Mammary epithelial cell (primary cell): ENCODE measurements at places on chromosomes 12 and 14. TPM values are rescaled to one million over a fixed set of nuclear protein-coding genes. Genes with fewer than 3 reads are reported as not detected.

Gene GSG1
- total RNA-seq = not detected in 2 replicates

Gene PTPRO
- total RNA-seq = 0.21 TPM in 1 of 2 replicates, not detected in the other

Gene NELL2
- 1.0 TPM for total RNA-seq

Gene SRP54
- total RNA-seq = 51.3 TPM

Gene TPH2
- not detected for total RNA-seq

Gene OAS2
- 2.0 and 4.8 TPM in 2 replicates for total RNA-seq

Gene PHLDA1
- 545 and 807 TPM in 2 replicates for total RNA-seq

Gene IL31
- not detected in 2 replicates for total RNA-seq

Gene GPRC5D
- total RNA-seq = not detected in 2 replicates

Gene C12orf43
- 16.9 and 19.3 TPM in 2 replicates for total RNA-seq

DNA sequence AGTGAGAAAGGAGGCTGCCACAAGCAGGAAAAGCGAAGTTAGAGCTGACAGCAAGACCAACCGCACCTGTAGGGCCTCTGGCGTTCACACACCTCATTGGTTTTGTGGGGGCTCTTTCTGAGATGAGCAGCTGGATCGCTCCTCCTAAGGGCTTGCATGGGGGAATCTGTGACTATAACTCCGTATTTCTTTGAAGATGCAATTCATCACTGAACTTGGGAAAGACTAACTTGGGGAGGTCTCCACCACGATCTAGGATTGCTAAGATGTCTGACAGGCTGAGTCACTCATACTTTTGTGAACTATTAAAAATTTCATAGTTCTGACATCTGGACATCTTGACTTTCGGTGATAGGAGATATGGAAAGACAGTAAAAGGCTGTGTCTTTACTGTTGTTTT, 173.6 kb downstream of the ETV6 start:
- DNase-seq = no peak

DNA sequence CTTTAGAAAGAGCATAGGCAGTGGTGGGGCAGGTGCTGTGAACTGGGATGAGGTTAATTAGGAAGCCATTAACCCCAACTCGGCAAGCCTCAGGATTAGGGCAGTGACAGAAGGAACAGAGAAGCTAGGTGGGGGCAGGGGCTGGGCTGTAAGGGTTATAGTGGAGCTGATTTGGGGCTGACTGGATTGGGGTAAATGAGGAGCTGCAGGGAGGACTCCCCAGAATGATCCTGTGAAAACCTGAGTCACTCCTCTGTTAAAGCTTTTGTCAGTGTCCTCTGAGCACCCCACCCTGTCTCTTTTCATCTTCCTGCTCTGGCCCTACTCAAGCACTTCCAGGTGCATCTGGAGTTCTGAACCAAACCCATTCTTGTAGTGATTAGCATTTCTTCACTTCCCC, 4.4 kb downstream of the KLC1 start:
- no peak for DNase-seq

DNA sequence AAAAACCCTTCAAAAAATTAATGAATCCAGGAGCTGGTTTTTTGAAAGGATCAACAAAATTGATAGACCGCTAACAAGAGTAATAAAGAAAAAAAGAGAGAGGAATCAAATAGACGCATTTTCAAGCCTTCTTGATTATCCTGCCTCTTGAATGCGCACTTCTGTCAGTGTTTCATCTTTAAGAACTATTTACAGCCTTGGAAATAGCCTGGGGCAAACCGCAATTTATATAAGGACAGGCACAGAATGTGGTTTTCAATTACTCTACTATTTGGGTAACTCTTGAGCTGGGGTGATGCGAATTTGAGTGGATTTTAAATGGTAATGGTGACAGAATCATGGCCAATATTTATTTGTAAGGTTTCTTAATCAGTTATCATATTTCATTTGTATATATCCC, 179.1 kb upstream of the OTX2 start:
- no peak for DNase-seq

GRCh38 chr14:73457041-73457923, 1.1 kb downstream of the NUMB start:
- peak; percentile 78 for DNase-seq

- peak; percentile 12 for DNase-seq
Measured at GRCh38 chr12:83954956-83955601, 957.5 kb downstream of the SLC6A15 start.

DNA sequence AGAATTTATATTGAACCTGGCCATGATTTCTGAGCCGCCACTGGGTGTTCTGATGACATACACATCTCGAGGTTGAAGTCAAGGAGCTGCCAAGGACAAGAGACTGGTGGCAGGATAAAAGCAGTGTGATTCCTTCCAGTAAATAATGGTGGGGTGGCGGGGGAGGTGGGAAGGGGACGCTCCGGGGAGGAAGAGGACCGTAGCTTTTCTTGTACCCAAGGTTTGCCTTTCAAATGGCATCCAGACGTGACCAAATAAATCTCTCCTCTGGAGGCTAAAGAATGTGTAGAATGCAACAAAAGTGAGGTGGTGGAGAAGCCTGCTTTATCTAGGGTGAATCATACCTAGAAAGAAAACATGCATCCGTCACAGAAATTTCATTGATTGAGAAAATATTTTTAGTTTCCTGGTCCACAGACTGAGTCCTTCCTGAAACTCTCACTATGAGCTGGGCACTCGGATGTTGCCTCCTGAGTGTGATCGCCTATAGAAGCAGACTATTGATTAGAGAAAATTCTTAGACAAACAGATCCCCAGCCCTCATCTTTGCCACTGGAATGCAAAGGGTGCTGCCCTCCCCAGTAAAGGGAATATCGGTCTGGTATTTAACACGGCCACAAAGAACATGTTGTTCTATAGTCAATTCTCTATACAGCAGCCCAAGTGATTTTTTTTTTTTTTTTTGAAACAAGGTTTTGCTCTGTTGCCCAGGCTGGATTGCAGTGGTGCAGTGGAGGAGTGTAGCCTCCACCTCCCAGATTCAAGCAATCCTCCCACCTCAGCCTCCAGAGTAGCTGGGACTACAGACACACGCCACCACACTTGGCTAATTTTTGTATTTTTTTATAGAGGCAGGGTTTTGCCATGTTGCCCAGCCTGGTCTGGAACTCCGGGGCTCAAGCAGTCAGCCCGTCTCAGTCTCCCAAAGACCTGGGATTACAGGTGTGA, 112.1 kb downstream of the DPF3 start:
- DNase-seq = peak; percentile 65

DNA sequence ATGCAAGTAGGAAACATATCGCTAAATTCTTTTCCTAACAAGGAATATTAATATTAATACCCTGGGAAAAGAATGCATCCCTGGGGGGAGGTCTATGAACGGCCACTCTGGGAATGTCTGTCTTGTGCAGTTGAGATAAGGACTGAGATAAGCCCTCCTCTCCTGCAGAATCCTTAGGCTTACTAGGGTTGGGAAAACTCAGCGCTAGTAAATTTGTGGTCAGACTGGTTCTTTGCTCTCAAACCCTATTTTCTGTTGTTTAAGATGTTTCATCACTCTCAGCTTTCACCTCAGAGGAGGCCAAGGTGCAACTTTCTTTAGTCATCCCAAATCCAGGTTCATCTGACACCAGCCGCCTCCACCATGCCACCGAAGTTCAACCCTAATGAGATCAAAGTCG, 11.2 kb upstream of the RESF1 start:
- no peak for DNase-seq

DNA sequence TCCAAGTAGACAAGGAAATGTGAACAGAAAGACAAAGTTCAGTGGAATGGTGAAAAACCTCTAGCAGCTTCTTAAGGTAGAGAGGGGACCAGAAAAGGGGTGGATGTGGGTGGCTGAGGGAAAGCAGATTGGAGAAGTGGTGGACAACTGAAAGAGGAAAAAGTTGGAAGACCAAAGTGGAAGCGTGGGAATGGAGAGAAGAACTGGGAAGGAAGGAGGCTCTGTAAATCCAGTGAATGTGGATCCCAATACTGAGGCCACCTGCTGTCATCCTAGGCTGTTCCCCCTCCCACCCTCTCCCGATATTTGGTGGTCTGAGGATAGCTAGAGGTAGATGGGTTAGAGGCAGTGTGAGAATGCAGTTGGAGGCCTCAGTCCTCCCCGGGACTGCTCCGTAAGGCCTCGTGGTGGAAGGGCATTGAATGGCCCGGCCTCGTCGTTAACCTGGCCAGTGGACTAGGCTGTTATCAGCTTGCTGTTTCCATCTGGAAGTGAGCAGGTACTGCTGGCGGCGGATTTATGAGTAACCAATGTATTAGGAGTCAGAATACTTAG, 822 bp upstream of the POU6F1 start:
- DNase-seq = no peak

DNA sequence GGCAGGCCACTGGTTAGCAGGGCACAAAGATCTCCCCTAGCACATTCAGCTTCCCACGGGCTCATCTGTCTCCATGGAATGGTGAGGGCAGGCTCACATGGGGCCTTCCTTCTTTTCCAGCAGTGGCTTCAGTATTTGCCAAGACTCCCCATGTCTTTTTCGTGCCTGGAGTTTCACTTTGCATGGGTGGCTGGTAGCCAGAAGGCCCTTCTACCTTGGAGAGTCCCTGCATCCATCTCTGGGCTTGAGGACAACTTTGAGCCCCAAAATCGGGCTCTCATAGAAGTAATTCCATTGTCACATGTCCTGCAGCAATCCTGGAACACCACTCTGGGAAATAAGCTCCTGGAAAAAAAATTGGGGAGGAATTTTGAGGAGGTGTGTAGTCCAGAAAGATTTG, 42.1 kb downstream of the NFKBIA start:
- DNase-seq = no peak

DNA sequence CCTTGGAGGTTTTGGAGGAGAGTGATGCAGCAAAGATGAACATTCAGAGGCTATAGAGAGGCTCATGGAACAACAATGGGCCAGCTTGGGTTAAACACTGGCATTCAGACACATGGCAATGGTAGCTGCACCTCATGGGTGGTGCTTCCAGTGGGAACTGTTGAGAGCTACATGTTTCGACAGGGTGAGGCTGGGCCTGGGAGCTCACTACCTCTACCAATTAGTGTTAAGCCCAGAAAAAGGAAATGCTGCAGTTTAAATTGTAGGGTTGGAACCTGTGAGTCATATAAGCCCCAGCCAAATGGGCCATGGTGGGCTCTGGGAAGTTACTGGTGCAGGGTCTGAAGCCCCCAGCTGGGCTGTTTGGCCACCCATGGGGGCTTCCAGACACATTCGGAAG, 279.7 kb downstream of the ZFP36L1 start:
- no peak for DNase-seq

GRCh38 chr12:69047990-69048389, 115.0 kb upstream of the CPM start:
- no peak for DNase-seq

- DNase-seq = peak; percentile 52
Measured at GRCh38 chr12:33439587-33440011, at the start of gene SYT10. Gene SYT10, minus strand, starts transcription at chr12:33439819. Its CDS starts 297 bp downstream, at chr12:33439522.

GRCh38 chr14:37081218-37081617, 91.2 kb downstream of the SLC25A21 start:
- DNase-seq = peak; percentile 93

- DNase-seq = no peak
Measured at GRCh38 chr12:52233462-52234207, 592 bp downstream of the KRT7 start.

GRCh38 chr12:113650476-113650875, 178.8 kb upstream of the LHX5 start:
- DNase-seq = no peak

GRCh38 chr12:59121451-59121850, 201.1 kb upstream of the LRIG3 start:
- no peak for DNase-seq

DNA sequence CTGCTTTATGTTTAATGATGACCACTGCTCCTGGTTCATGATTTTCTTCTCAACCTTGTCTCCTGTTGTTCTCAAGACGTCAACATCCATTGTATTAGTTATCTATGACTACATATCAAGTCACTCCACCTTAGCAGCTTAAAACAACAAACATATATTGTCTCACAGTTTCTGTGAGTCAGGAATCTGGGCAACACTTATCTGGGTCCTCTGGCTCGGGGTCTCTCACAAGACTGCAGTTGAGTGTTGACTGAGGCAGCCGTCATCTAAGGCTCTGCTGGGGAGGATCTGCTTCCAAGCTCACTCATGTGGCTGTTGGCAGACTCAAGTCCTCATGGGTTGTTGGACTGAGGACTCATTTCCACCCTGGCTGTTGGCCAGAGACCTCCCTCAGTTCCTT, 27.3 kb upstream of the FRS2 start:
- DNase-seq = peak; percentile 29

DNA sequence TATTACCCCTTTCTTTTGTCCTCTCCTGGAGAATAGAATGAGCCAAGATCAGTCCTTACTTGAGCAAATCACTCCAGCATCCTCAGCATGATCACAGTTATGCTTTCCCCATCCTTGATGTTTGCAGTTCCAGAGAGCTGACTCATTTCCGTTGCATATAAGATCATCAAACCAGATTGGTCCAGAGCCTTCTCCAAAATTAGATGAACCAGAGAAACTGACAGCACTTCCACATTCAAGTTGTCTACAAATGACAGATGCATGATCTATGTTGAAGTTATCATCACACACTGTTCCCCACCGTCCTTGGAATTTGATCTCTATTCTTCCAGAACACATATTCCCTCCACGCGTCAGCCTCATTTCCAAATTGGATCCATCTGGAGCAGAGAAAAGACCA, 4.8 kb downstream of the CD163 start:
- DNase-seq = peak; percentile 39

DNA sequence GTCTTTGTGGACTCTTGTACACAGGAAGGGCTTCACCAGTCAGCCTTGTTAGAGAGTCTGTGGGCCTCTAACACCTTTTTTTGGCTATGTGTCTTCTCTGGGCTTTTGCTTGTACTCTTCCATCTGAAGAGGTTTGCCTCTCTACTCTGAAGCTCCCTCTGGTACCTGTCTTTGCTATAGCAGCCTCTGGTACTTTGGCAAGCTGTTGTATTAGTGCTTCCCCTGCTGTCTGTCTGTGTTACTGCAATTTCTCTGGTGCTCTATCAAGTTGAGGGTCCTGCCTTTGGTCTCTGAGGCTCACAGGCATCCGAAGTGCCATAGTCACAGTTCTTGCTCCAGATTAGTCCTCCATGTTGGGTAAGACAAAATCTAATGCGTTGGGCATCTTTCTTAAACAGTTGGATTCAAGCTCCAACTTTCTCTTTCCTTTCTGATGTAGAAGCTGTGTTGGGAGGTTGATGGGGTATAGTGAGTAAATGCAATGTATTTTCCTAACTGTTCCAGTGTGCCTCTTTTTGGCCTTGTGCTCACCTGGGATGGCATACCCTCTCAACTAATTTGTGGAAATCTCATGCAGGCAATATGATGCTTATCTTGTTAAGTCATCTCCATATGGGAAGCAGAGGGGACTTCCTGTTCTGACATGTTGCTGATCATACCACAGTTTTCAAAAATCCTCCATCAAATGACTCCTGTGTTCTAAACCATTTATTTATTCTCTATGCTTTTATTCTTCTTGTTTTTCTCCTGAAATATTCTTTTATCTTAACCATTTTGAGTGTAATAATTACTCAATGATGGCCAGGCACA, 88.8 kb downstream of the ATF7IP start:
- peak; percentile 44 for DNase-seq

GRCh38 chr12:49956663-49957569, 4.8 kb upstream of the AQP5 start:
- no peak for DNase-seq

- no peak for DNase-seq
Measured at GRCh38 chr14:37589715-37590427, 5.2 kb downstream of the FOXA1 start.
